Activated T-helper 17 cell treated with anti-CD3 and anti-CD28 coated beads, Interleukin-2, amount 50 U/mL, for 72 hours (primary cell): ENCODE measurements at places on chromosomes 13 and 19. TPM values are rescaled to one million over a fixed set of nuclear protein-coding genes. Genes with fewer than 3 reads are reported as not detected.

GRCh38 chr13:113408562-113408961 lies 44.6 kb upstream of the GRTP1 start:
- no peak for ATAC-seq

DNA sequence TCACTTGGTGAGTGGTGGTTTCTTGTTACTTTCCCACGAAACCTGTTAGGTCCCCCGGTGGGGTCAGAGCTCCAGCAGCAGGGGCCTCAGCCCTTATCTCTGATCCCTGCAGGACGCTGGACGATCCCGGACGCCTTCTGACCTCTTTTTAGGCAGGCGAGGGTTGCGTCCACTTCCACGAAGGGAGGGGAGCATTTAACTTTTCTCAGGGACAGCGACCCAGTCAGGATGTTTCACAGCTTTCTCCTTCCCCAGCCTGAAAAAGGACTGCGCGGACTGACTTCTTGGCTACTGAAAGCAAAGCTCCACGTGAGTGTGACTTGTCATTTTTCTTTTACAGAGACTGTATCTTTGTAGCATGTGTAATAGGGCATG lies 692 bp downstream of the ZNF234 start:
- ATAC-seq: peak; percentile 28

DNA sequence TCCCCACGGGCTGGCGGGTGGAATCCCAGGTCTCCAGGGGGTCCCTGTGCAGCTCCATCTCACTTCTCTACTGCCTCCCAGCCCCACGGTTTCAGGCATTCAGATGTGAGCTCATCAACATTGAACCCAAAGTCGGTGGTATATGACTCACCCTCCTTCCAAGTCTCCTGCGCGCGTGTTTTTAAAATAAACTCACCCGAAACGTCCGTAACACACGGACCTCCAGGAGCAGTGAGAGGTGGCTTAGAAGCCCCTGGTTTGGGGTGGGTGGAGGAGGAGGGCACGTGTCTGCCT lies 14.0 kb upstream of the CRTC1 start:
- no peak for ATAC-seq

DNA sequence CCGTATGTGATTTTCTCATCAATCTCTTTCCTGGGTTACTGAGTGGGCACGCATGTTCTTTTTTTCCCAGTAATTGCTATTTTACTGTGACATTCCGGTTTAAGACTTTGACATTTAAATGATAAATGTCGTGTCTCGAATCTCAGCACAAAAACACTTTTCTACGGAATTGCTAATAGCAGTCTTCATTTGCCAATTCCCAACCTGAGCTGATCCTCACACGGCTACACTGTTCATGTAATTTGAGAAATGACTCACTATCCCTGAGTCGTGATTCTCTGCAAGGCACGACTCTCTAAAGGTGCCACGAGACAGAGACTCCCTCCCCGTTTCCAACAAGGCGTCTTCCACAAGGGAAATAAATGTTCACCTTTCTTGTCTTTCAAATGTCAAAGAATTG lies 88.7 kb upstream of the USP29 start:
- no peak for ATAC-seq

SERP2 gene
- total RNA-seq: not detected

CYP4F8 gene
- not detected for total RNA-seq

KLHL1 gene
- total RNA-seq: not detected

NBEA gene
- total RNA-seq: 0.79 TPM

DNA sequence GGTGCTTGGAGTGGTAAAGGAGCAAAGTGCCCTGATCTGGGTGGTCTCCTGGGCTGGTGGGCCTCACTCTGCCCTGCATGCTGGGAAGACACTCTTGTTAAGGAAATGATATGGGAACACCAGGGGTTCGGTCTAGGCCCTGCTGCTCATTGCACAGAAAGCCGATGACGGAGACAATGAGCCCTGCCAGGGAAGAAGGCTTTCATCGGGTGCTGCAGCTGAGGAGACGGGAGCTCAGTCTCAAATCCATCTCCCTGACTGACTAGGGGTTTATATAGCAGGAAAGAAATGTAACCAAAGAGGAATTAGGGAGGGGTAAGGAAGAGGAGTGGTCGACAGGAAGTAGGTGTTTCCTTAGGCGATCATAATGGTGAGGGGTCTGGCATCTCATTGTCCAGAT lies 253.4 kb downstream of the TEX29 start:
- ATAC-seq: no peak

DNA sequence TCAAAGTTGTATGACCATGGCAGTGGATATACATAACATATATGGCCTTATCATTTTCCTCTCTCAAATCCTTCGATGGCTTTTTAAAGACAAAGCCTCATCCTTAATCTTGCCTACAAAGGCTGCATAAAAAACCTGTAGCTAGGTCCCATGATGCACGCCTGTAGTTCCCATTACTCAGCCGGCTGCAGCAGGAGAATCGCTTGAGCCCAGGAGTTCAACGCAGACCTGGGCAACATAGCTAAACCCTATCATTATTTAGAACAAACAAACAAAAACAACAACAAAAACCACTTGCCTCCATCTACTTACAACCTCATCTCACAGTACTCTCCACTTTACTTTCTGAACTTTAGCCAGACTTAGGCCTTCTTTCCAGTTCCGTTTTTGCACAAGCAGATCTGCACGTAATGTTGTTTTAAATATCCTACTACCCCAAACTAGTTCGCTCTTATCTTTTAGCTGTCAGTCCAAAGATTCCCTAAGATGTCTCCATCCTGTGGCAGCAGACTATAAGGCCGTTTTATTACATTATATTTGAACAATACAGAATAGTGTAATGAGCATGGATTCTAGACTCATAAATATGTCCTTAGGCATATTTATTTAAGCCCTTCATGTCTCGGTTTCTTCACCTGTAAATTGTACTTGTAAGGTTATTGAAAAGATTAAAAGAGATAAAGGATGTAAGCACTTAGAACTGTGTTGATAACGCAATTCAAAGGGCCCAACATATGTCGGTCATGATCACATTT lies 969 bp upstream of the POMP start:
- no peak for ATAC-seq

DNA sequence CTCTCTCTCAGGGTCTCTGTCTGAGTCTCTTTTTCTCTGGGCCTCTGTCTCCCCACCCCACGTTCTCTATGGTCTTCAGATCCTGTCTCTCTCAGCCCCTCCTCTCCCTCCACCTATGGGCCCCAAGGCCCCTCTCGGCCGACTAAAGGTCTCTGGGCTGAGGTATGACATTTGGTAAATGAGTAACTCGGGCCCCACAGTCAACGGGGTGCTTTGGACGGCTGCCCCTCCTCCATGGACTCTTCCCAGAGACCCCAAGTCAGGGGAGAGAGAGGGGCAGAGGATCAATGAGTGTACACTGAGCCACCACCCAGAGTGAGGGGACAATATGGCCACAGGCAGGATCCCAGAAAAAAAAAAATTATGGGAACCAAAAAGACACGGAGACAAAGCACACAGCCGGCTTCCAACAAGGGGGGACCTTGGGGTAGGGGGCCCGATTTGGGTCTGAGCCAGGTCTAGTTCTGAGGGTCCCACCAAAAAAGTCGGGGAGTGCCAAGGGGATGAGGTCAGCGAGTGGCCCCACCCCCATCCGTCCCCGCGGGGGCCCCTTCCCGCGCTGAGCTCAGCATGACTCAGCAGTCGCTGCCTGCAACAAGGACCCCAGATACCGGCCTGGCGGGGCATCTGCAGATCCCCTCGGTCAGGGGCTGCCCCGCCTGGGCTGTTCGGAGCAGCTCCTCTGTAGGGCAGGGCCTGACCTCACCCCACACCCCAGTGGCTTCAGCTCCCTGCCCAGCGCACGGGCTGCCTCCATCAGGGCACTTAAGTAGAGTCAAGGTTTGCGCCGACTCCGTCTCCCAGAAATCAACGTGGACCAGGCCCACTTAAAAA lies 1.5 kb upstream of the FTL start:
- peak; percentile 25 for ATAC-seq

DNA sequence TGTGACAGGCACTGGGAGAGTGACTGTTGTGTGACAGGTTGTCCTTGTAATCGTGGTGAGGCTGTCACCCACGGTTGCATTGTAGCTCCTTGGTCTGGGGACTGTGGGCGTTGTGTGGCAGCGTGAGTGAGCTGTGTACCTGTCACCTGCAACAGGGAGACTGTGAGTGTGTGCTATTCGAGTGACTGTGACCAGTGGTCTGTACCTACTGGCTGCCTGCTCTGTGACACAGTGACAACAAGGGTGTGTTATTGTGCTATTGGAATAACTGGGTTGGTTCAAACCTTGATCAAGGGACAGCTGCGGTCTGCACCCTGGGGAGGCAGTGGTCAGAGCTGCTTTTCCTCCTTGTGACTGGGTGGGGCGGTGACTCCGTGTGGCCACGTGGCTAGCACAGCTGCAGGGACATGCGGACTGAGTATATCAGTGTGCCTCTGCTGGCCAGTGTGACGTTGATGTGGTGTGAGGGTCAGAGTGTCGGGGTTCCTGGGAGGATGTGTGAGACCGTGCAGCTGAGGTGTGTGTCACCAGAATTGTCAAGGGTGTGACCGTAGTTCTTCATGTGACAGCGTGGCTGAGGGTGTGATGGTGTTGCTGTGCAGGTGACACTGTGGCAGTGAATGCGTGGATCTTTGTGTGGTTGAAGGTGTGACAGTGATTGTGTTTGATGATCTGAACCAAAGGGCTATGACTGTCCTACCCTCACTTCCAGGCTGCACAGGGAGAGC lies 10.1 kb upstream of the NFIX start:
- ATAC-seq: peak; percentile 47

RAB3A gene
- 7.2 TPM for total RNA-seq

- no peak for ATAC-seq
These were observed 1.2 kb upstream of the CCDC124 start for GRCh38 chr19:17931532-17932191.

TINCR gene
- total RNA-seq: 0.48 TPM

SIGLEC10 gene
- total RNA-seq: 0.19 TPM

DNA sequence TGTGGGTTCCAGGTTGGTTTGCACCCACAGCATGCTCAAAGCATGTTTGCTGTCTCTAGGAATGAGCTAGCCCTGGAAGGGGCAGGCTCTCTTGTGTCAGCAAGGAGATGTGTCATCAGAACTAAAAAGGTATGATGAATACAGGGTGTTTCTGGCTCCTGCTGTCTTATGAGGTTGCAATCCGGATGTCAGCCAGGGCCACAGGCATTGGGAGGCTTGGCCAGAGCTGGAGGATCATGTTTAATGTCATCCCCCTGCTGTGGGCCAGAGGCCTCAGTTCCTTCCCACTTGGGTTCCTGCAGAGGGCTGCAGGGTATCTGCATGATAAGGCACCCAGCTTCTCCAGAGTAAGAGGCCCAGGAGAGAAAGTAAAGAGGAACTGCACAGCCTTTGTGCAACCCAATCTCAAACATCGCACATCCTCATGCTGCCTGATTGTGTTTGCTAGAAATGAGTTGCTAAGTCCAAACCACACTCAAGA lies 193.6 kb downstream of the COL4A1 start:
- ATAC-seq: peak; percentile 16

GRCh38 chr19:18393836-18394235 lies 3.6 kb downstream of the LRRC25 start:
- ATAC-seq: no peak

DNA sequence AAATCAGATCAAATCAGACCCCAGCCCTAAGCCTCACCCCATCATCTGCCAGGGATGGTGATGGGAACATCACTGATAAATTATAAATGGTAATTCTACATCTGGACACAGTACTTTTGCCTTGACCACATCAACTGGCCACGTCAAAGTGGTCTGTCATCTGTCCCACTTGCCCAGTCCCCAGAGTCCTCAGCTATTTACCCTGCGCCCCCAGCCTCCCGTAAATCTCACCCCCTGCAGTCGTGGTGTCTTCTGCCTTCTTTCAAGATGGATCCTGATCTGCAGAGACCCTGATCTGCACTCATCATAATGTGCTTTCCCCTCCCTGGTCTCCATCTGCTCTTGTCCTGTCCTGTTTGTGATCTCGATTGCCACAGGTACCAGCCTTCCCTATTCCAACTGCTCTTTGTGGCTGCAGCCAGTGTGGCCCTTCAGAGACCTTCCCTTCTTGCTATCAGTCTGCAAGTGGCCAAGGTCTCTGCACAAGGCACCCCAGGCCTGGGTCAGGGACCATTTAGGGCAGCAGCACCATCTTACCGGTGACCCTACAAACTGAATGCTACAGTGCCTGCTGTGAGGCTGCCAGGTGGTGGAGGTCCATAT lies 26.7 kb upstream of the POP4 start:
- ATAC-seq: no peak

GRCh38 chr13:110570886-110571285 lies 9.4 kb upstream of the RAB20 start:
- no peak for ATAC-seq

GRCh38 chr19:28646629-28647028 lies 566.3 kb downstream of the UQCRFS1 start:
- no peak for ATAC-seq

DNA sequence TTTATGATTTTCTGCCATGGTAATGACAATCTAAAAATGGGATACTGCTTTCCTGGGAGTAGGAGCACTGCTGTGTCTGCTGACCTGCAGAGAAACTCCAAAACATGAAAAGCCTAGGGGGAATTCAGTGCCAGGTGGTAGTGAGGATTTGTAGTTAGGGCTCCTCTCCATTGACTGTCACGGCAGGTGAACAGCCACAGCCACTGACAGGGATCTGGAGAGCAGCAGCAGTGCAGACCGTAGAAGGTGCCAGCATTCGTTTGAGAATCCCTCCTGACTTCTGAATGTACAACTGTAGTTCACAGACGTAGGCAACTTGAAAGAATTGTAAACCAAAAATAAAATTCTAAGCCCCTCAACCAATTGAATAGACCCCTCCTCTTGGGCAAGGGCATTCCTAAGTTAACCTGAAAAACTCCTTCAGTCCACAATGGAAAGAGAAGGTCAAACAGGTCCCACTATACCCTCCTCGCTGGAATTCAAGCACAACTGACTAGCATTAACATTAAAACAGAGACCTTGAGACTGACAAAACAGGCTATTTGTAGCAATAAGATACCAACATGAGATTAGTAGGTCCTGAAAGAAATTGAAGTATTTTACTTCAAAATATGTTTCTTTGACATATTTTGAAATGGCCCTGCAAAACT lies 1328.8 kb downstream of the OLFM4 start:
- ATAC-seq: no peak

DNA sequence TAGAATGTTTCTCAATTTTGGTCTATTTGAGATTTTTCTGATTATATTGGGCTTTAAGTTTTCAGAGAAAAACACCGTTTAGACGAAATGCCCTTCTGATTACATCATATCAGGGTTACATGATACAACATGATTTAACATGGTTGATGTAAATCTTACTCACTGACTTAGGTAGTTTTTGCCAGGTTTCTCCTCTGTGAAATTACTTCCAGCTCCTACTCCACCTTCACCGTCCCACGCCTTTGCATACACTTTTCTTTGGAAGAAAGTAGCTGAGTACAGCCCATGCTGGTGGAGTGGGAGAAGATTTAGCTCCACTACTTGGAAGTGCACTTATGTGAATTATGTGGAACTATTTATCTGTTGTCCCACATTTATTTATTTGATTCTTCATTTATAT lies 433.2 kb upstream of the KLHL1 start:
- no peak for ATAC-seq

DNA sequence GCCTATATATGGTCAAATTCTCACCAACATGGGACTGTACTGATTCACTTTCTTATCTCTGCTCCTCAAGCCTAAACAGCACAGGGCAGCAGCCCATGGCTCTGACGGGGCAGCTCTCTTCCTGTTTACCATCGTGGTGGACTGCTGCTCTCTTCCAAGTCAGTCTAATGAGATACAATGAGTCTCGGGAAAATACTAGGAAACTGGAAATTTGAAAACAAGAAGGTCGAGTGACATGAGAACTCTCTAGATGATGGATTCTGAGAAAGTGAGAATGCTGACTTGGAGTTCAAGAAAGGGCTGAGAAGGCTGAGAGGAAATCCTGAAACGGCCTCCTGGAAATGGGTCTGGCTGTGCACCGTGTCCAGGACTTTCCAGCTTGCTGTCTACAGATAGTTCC lies 122.8 kb upstream of the ARGLU1 start:
- ATAC-seq: no peak
